Stimulated activated CD8-positive, alpha-beta memory T cell treated with anti-CD3 and anti-CD28 coated beads, Interleukin-2, amount 100 ng/mL, for 1 hour (primary cell): ENCODE measurements at places on chromosomes 5 and 9.

DNA sequence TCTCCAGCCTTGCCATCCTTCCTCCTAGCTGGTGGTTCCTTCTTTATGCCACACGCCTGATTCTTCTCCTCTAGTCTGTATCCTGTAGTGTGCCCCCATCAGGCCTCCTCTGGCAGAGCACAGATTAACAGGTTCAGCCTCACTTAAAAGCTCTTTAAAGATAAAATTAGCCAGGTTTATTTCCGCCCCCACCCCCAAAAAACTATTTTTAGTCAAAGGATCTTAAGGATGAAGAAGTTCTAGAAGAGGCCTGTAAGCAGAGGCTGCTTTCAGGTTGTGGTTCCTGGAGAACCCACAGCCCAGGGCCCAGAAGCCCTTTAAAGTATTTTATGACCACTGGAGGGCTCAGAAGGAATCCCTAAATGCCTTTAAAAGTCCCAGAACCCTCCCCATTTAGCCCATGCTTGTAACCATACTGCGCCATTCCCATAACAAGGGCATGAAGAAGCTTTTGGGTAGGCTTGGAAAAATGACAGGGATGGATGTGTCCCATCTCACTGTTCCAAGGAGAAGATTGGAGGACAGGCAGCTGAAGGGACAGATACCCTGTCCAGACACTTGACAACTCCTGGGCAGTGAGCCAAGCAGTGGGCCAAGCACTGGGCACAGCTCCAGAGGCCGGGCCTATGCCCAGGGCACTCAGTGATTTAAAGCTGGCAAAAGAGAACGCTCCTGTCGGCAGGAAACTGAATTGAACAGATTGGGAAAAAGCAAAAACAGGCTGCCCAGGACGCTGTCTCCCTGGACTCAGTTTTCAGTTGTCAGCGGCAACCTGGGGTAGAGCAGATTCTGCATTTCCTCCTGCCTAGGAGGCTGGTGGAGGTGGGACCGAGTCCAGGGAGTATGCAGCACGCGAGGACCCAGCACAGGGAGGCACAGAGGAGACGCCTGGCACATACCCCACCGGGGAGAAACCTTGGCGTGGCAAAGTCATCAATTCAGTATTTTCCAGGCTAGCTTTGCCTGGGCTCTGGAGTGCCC, 106.3 kb upstream of the SSBP2 start:
- no peak for DNase-seq

- no peak for DNase-seq
Measured at GRCh38 chr5:39475881-39476842, 51.4 kb upstream of the DAB2 start.

DNA sequence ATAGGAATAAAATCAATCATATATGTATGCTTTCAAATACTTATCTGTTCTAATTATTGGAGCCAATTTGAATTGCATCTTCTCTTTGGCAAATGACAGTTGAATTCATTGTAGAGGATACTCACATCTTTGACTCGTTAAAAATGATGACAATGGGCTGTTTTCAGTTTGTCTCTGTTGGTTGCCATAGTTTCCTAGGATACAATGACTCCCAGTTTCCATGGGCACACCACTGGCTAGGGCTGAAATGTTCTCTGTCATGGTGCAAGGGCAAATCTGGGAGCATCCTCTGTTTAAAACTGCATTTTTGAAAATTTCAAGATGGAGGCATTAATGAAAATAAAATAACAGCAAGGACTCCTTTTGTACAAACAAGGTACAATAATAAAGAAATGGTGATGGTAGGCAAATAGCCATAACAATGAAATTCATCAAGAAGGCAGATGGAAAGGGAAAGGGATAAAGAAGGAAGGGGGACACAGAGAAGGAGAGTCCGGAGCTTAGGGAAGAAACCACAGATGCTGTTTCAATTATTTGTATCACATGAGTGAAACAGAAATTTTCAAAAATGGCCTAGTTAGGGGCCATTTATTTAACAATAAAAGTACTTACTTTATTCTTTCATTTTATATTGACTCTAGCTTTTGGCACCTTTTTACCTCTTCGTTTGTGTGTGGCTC, 378.8 kb upstream of the SEMA6A start:
- DNase-seq: no peak

- no peak for DNase-seq
Measured at GRCh38 chr9:7089406-7090193, 331.8 kb downstream of the KDM4C start.

DNA sequence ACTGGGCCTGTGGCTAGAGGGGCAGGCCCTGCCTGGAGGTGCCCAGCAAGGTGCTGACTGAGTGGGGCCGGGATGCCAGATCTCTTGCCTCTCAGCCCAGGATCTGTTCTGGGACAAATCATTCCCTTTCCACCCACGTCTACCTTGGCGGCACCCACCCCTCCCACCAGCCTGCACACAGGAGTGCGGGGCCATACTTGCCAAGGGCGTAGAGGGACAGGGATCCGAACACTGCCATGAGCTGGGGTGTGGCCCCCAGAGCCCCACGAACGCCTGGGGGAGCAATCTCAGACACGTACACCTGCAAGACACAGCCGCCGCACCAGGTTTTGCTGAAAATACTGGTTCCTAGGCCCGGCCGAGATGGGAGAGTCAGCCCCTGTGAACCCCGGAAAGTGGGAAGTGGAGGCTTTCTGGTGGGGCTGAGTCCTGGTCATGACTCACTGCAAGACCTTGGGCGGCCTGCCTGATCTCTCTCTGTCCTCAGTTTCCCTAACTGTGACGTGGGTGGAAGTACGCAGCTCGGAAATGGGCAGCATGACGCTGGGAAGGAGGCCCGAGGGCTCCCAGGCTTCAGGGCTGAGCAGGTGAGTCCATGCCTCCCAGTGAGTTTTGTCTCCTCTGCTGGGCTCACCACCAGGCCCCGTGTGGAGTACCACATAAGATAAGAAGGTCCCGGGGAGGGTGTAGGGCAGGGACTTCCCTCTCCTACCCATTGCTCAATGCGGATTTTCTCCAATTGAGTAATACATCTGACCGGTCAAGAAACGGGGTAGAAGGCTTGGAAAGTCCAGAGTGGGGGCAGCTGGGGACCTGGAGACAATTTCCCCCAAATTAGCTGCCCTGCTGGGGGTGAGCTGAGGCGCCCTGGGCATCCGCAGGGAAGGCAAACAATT, 2.6 kb downstream of the SLC2A6 start:
- DNase-seq: no peak

DNA sequence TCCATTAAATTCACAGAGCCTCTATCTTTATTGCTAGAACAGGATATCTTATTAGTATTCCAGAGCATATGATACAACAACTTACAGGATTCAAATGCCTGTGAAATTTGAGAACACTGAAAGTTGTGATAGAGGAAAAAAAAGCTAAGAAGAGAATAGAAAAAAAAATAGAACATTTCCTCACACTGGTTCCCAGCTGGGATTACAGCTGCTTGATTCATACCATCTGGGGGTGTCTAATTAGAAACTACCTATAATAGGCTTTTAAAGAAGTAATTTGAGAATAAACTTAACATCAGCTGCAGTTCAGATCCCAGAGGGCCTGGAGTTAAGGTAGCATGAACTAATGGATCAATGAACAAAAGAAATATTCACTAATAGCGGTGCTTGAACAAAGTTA, 922.0 kb downstream of the CDH12 start:
- DNase-seq: no peak

GRCh38 chr5:81252904-81253303, 19.8 kb downstream of the CKMT2 start:
- DNase-seq: no peak

DNA sequence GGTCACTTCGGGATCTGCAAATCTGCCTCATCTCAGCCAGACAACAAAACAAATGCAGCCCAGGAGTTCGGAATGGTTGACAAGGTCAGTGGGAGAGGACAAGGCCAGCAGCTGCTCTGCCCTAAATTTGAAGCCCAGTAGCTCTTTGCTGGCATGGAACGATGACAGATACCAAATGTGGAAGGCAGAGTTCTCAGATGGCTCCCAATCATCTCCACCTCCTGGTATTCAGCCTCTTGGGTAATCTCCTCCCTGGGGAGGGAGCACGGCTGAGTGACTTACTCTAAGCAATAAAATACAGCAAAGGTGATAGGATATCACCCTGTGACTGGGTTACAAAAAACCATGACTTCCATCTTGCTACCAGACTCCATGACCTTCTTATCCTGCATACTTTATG, 172.8 kb downstream of the ENTREP1 start:
- no peak for DNase-seq

DNA sequence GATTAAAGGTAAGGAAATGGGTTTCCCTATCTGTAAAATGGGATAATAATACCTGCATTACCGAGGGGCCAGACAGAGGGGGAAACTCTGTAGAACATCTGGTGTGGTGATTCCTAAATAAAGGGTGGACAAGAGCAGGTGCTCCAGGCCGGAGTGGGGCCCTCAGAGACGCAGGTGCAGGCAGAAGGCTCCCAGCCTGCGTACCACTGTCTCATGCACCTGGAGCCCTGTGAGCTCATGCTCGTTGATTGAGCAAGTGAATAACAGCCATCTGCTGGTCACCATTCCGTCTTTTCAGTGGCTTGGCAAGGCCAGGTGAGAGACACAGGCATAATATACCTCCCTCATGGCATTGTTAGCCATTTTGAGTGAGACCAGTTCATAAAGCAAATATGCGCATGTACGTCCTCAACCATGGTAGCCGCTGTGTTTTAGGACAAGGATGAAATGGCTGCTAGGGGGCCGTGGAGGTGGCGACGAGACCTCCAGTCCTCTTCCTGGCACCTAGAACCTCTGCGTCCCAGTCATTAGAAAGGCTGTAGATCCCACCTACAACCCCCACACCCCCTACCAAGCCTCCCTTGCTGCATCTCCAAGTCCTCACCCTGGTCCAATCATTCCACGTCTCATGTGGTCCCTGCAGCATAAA, 198.0 kb upstream of the MVB12B start:
- DNase-seq: no peak

DNA sequence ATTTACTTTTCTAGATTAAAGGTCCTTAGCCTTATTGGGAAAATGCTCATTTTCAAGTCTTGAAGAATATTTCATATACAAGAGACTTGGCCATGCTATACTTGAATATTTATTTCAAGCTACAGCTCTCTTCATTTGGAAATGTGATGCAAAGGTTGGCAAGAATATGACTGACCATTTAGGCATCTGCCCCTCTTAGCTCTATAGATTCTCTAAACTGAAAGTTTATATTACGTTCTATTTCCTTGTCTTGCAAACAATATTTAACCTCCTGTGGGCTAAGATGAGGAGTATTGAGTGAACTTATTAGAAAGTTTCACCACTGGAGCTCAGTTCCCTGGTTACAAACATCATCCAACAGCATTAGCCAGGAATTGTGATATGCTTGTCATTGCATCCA, 593.1 kb downstream of the MAT2B start:
- no peak for DNase-seq

DNA sequence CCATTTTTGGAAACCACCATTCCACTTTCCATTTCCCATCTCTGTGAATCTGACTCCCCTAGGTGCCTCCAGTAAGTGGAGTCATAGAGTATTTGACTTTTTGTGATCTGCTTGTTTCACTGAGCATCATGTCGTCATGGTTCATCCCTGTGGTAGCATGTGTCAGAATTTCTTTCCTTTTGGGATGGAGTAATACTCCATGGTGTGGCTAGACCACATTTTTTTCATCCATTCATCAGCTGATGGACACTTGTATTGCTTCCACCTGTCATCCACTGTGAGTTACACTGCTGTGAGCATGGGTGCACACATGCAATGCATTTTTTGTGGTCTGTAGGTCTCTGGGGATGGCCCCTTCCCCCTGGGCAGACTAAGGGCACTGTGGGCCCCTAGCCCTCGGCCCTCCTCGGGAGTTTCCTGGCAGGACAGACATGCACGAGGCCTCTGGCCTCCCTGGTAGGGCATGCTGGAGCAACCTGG, 115.9 kb downstream of the GADD45G start:
- no peak for DNase-seq

DNA sequence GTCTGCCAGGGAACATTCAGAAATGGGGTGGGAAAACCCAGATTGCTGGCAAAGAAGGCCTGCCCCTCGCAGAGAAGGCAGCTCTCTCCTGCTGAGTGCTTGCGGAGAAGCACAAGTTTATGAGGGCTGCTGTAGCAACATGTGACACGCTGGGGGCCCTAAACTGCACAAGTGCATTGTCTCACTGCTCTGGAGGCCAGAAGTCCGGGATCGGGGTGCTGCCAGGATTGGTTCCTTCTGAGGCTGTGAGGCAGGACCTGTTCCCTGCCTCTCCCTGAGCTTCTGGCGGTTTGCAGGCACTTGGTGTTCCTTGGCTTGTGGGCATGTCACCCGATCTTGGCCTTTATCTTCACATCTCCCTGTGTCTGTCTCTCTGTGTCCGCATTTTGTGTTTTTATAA, 75.6 kb upstream of the NEURL1B start:
- no peak for DNase-seq

GRCh38 chr9:80679916-80680315, 1009.4 kb downstream of the TLE1 start:
- DNase-seq: no peak

DNA sequence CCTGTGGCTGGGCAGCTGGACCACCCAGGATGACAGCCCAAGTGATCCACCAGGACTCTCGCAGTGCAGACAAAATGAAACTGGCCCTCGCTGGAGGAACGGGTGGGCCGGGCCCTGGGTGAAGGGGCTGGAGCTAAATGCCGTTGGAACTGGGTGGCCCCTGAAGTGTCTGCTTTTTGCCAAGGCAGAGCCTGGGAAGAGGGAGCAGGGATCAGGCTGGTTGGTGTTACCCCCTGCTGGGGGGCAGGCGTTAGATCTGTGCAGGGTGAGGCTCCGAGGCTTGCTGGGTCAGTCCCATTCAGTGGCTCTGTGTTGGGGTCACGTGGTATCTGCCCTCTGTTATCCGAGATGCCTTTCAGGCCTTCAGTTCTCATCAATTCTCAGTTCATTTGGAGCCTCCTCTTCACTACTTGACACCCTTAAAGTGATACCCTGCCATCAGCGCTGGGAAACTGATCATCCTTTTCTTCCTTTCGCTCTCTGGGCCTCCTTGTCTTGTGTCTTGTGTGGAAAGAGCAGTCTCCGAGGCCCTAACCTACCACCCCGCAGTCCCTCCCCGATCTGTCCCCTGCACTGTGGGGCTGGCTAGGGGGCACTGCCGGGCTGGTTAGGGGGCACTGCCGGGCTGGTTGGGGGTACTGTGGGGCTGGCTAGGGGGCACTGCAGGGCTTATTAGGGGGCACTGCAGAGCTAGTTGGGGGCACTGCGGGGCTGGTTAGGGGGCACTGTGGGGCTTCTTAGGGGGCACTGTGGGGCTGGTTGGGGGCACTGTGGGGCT, 37.3 kb downstream of the COL5A1 start:
- DNase-seq: no peak

DNA sequence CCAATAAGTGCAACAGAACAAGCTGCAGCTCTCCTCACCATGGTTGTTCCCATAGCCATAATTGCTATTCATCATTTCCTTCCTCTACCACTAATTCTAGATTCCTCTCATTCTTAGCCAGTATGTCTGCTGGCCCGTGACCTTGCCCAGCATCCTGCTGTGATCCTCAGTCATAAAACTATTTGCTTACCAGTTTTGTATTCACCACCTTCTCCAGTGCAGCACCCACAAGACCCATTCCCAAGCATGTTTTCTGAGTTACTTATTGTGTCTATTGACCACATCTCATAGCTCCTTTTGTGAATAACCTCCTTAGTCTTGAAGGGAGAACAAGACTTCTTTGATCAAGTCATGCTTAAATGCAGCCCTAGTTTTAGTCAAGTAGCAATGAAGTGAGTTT, 488.0 kb upstream of the CTNND2 start:
- DNase-seq: no peak
